GM23248 (cell line): ENCODE measurements at places on chromosomes 3 and 15. TPM values are rescaled to one million over a fixed set of nuclear protein-coding genes. Genes with fewer than 3 reads are reported as not detected.

GRCh38 chr15:57012556-57012955, 94.1 kb downstream of the TCF12 start:
- H3K4me1 ChIP-seq: peaks cover 13% of the 10 kb centered on the region
- H3K36me3 ChIP-seq: no peaks in the 10 kb centered on the region
- no peak for DNase-seq
- H3K4me3 ChIP-seq: no peak overlapping the region

GRCh38 chr15:67548236-67548852, 5.8 kb downstream of the MAP2K5 start:
- H3K27me3 ChIP-seq: no peaks in the 10 kb centered on the region
- DNase-seq: peak; percentile 84
- peak overlapping the region; percentile 23; the same call in 1 of the 2 replicates for H3K4me3 ChIP-seq
- peaks cover 26% of the 10 kb centered on the region for H3K4me1 ChIP-seq

DNA sequence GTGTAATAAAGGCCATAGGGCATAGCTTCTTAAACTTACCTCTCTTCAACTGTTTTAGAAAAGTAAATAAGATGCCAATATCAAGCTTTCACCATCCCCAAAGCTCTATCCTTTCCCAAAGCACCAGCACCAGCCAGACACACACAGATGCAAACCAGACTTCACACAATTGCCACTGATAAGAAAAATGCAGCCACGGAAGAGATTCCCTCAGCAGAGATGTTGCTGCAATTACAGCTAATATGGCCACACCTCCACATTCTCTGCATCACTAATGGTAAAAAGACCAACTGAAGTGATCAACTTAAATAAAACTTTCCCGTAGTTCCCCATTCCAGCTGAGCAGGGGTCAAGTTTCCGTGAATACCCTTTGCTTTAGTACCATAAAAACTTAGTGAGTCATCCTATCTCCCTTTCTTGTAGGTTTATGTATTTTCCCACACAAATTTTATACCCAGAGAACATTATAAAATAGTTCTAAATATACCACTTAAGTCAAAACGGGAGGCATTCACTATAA, 64.4 kb downstream of the SLC9A9 start:
- H3K27me3 ChIP-seq: no peaks in the 10 kb centered on the region
- H3K4me1 ChIP-seq: peaks cover 13% of the 10 kb centered on the region
- H3K27ac ChIP-seq: no peak overlapping the region
- no peaks in the 10 kb centered on the region for H3K36me3 ChIP-seq
- DNase-seq: no peak

DNA sequence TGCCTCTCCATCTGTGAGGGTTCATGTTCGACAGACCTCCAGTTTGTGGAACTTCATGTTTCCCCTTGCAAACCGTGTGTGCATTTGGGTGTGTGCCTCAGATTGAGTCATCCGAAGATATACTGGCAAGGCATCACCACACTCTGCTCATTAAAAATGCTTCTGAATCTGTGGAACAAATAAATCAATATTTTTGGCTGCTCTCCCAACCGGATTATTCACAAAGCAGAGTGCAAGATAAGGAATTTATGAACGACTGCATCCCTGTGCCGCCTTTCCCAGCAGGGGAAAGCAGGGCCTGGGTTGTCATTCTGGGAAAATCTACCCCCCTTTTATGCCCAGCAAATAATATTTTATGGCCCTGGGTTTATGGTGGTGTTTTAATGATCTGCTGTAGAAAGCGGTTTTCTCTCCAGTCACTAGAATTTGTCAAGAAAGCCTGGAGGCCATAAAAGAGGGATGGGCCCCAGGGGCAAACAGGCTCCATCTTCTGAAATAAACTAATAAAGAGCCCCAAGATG, 4.2 kb upstream of the WNT5A start:
- H3K4me3 ChIP-seq: no peak overlapping the region
- peaks cover 18% of the 10 kb centered on the region for H3K4me1 ChIP-seq
- DNase-seq: peak; percentile 81
- peak overlapping the region; percentile 19; the same call in 1 of the 2 replicates for H3K27ac ChIP-seq
- no peaks in the 10 kb centered on the region for H3K36me3 ChIP-seq

DNA sequence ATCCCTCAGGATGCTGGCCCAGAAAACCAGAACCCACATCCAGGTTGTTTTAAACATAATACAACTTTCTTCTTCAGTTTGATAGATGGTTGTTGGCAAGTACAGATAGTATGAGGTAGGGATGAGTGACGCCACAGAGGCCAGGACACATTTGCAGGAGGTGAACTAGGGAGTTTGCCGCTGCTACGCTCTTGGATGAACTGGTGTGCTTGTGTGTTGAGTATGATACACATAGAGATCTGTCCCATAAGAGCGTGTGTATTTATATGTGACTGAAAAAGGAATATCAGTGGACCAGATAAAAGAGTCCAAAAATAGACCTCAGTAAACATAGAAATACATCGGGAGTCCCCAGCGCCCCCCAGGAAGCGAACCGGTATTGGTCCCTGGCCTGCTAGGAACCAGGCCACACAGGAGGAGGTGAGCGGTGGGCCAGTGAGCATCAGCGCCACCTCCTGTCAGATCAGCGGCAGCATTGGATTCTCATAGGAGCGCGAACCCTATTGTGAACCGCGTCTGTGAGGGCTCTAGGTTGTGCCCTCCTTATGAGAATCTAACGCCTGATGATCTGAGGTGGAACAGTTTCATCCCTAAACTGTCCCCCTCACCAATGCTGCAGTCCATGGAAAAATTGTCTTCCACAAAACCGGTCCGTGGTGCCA, 98.1 kb downstream of the LRRK1 start:
- H3K4me3 ChIP-seq: no peak overlapping the region
- H3K36me3 ChIP-seq: 0 out of 2 replicates have a peak, but pooled peaks cover 3% of the 10 kb centered on the region
- H3K4me1 ChIP-seq: no peaks in the 10 kb centered on the region
- no peak for DNase-seq
- no peaks in the 10 kb centered on the region for H3K27me3 ChIP-seq

- H3K4me3 ChIP-seq: no peak overlapping the region
- peaks cover 8% of the 10 kb centered on the region; the same call in 1 of the 2 replicates for H3K4me1 ChIP-seq
- no peaks in the 10 kb centered on the region for H3K36me3 ChIP-seq
- no peak overlapping the region for H3K27ac ChIP-seq
- DNase-seq: no peak
Observed at GRCh38 chr3:177610262-177610661, 413.0 kb upstream of the TBL1XR1 start.

- H3K4me1 ChIP-seq: no peaks in the 10 kb centered on the region
- peak; percentile 47 for DNase-seq
- no peak overlapping the region for H3K27ac ChIP-seq
- no peaks in the 10 kb centered on the region for H3K27me3 ChIP-seq
- no peak overlapping the region for H3K4me3 ChIP-seq
Observed at GRCh38 chr3:185423178-185423577, 60.2 kb downstream of the MAP3K13 start.

DNA sequence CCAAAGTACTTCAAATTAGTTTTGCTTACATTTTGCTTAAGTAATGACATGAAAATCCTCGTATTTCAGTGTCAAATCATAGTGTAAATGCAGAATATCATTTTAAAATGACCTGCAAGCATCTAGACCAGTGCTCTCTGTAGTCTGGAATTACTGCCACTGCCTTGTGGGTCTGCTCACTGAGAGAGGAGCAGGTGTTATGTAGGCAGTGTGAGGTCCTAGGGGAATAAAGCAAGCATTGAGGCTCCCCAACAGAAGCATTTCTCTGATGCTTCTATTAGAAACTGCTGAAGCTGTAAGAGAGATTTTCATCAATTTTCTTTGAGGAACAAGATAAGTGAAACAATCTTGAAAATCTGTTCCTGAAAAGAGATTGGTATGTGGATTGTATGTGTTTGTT, 253.2 kb downstream of the BBX start:
- H3K36me3 ChIP-seq: peaks cover 4% of the 10 kb centered on the region; the same call in 1 of the 2 replicates
- no peak overlapping the region for H3K27ac ChIP-seq
- no peak overlapping the region for H3K4me3 ChIP-seq
- no peak for DNase-seq

- H3K4me3 ChIP-seq: no peak overlapping the region
- no peaks in the 10 kb centered on the region for H3K36me3 ChIP-seq
- H3K4me1 ChIP-seq: no peaks in the 10 kb centered on the region
- no peaks in the 10 kb centered on the region for H3K27me3 ChIP-seq
Observed at GRCh38 chr3:26099692-26100091, 309.8 kb downstream of the OXSM start.

DNA sequence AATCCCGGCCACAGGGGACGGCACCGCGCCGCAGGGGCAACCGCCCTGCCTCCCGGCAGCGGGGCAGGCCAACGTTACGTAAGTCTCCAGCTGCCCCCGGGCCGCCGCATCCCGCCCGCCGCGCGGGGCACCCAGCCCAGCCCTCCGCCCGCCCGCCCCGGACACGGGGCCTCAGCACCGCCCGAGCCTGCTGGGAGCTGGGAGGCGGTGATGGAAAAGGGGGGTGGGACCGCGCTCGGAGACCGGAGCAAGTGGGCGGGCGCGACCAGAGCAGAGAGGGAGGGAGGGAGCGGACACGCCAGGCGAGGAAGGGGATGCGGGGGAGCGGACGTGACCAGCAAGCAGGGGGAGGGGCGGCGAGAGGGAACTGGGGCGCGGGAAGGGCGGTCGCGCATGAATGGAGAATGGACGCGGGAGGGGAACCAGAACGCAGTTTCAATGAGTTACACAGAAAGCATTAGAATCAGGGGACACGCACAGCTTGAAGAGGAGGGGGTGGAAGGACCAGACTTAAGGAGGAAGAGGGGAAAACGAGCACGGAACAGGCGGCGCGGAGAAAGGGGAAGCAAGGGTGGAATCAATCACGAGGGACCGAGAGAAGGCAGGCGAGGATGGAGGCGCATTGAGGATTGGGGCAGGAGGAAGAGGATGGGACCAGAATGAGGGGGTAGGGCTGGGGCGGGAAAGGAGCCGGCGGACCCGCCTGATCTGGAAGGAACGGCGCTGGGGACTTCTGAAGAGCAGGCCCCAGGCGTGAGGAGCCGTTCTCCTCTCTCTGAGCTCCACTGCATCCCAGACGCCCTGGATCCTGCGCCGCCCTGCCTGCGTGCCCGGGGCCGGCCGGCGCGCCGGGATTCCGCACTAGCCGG, 559 bp downstream of the PKM start:
- peak overlapping the region; percentile 98 for H3K27ac ChIP-seq
- H3K27me3 ChIP-seq: no peaks in the 10 kb centered on the region
- DNase-seq: peak; percentile 91
- peak overlapping the region; percentile 84 for H3K4me3 ChIP-seq

DNA sequence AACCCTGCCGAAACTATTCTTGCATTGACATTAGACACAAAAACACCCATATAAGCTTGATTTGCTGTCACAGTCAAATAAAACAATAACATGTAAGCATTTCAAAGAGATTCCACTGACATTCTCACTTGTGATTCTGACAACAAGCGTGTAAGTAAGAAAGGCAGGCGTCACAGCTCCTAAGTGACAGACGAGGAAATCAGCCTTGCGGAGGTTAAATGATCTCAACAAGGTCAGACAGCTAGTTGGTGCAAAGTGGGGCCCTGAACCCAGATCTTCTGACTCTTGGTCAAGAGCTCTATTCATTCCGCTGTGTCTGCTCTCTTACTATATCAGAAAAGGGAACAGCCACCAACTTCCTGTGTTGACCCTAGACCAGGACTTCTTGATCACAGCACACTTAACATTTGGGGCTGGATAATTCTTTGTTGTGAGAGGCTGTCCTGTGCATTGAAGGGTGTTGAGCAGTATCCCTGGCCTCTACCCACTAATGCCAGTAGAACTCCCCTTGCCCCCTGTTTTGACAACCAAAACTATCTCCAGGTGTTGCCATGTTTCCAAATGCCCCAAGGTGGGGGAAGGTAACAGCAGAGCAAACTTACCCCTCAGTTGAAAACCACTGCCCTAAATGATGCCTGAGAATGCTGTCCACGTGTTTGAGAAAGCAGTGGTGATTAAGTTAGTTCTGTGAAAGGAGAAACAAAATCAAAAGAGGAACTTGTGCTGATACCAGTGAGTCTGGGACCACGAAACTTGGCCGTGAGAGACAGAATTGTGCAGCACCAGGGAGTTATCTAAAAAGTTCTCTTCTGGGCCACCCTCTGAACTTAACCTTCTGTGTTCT, 86.1 kb downstream of the LIPC start:
- no peak for DNase-seq
- H3K27me3 ChIP-seq: no peaks in the 10 kb centered on the region
- no peak overlapping the region for H3K4me3 ChIP-seq
- no peaks in the 10 kb centered on the region for H3K36me3 ChIP-seq
- H3K4me1 ChIP-seq: peaks cover 25% of the 10 kb centered on the region

GRCh38 chr15:100733101-100733842, 130.9 kb downstream of the ASB7 start:
- H3K36me3 ChIP-seq: no peaks in the 10 kb centered on the region
- no peaks in the 10 kb centered on the region for H3K27me3 ChIP-seq
- peak overlapping the region; percentile 20; the same call in 1 of the 2 replicates for H3K4me3 ChIP-seq
- peaks cover 32% of the 10 kb centered on the region for H3K4me1 ChIP-seq
- DNase-seq: peak; percentile 94
- peak overlapping the region; percentile 92 for H3K27ac ChIP-seq

DNA sequence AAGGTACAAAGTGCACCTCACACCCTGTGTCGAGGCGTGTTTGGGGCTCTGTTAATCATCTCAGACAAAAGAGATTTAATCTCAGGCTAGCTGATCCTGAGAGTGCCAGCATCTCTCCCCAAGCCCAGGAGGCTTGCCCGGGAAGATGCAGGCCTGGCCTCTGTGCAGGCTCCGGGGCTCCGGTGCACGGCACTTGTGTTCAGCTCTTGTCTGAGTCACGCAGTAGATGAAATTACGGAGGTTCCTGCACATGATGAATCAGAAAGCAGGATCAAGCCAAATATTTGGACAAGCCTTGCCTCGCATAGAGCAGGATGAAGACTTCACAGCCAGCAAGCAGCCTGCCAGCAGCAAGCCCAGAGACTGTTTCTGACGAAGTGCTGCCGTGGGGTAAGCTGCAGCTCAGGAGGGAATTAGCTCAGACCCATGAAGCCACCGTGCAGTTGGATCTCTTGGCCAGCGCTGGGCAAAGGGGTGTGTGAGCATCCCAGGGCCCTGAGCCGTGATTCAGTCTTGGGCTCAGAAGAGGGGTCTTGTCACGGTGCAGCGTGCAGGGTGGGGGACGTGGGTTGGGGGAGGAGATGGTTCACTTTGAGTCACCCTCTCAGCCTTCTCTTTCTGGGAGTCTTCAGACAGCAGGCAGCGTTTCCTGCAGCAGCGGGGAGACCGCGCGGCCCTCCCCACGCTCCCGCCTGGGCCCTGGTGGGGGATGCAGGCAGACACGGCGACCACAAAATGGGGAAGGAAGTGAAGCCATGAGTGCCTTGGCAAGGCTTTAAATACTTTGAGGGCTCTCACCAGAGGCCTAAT, 89.2 kb upstream of the MEF2A start:
- H3K4me1 ChIP-seq: peaks cover 15% of the 10 kb centered on the region
- DNase-seq: peak; percentile 99
- no peaks in the 10 kb centered on the region for H3K36me3 ChIP-seq
- H3K27me3 ChIP-seq: no peaks in the 10 kb centered on the region

LRRN1 gene
- total RNA-seq: not detected in 2 replicates

CAMK2N2 gene
- 0.11 TPM in 1 of 2 replicates, not detected in the other for total RNA-seq

KCNMB3 gene
- 0.38 and 0.54 TPM in 2 replicates for total RNA-seq

GYG1 gene
- total RNA-seq: 26.2 and 39.2 TPM in 2 replicates

TRH gene
- not detected in 2 replicates for total RNA-seq

PARP14 gene
- 11.6 and 11.7 TPM in 2 replicates for total RNA-seq

LRTM1 gene
- total RNA-seq: not detected in 2 replicates

EPHA6 gene
- total RNA-seq: not detected in 2 replicates
